ENCODE measurements at places on chromosomes 11 and 22.

DNA sequence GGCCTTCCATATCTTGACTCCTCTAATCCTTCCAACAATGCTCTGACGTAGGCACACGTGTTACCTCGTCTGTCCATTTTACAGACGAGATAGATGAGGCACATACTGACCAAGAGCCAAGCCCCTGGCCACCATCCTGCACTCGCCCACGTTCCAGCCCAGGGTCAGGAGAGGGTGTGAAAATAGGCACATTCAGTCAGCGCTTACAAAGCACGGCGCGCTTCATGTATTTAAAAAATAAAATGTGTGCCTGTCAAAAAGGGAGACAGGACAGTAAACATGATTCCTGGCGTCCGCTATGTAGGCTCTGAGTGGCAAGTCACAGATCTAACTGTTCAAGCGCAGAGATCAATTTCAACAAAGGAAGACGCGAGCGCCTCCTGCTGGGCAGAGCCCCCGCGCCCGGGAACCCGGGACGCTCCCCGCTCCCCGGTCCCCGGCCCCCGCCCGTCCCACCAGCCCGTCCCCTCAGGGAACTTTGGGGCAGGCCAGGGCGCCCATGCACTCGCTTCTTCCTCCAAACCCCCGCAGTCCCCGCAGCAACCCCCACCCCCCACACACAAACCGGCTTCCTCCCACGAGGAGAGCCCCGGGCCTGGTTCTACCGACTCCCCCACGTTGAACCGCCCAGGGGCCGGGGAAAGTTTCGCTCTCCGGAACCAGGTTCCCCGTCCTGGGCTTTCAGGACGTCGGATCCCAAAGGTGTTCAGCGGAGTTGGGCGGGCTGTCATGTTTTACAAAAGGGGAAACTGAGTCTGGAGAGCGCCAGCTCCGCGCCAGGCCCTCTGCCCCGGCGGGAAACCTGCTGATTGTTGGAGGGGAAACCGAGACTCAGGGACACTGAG, 10.4 kb upstream of the C1QTNF6 start:
- peak; percentile 30 for DNase-seq

DNA sequence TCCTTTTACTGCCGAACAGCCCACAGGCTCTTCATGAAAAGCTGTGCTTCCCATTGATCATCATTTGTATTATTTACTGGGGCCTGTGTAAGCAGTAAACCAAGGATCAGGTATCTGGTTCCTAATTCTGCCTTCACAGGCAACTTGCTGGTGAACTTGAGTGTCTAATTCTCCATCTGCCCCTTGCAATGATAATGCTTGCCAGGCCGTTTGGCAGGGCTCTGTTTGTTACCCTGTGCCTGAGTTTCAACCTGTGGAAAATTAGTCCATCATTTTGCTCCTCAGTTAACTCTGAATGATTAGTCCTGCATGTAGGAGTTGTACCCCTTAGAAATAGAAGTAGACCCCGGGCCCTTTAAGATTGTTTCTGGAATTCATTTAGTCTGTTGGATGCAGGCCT, 298.4 kb upstream of the CADM1 start:
- DNase-seq: no peak

GRCh38 chr11:30159546-30159945, 71.3 kb upstream of the FSHB start:
- no peak for DNase-seq

DNA sequence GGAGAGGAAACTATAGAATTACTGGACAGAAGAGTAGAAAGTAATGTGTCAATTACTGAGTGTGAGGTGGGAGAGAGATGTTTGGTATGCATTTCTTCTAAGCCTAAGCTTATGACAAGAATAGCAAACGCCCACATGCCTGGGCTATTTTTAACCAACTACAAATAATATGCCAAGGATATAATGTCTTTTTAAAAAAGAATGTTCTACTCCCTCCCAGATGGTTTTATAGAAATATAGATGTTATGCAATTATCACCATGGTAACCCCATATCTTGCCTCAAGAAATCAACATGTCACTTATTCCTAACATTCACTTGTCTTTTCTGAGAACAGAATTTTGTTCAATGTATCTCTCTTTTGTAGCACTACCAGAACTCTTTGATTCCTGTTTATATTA, 996.7 kb upstream of the CHORDC1 start:
- DNase-seq: no peak

DNA sequence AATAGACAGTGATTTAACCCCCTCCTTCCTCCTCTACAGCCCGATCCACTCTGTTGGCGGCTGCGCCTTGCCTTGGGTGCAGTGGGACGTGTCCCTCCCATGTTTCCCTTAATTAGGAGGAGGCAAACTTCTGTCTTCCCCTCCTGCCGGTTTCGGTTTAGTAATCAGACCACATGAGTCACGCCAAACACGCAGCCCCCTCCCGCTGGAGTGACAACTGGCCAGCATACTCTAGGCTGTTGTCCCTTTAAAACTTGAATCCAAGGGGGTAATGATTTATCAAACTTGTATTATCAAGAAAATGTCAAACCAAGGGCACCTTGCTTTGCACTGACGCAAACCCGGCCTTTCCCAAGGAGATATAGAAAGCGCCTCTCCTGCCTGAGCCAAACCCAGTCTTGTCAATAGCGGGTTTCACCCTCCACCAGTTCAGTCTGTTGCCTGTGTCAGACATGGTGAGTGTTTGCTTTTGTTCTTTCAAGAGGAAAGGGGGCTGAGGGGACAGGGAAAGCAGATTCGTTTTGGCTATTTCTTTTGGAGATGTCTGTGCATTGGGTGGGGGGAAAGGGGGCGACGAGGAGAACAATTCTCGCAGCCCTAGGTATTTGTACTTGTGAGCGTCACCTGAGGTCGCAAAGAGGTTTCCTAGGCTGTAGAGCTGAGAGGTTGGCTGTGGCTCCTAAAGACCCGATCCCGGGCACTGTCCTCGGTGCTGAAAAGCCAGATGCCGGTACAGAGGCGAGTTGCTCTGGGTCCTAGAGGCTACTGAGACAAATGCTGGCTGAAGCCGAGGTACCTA, at the start of gene SLC6A5:
Gene SLC6A5, plus strand, starts transcription at position 388 of the 799 bp plus-strand sequence. Its CDS starts 65 bp downstream, at position 453.
- no peak for DNase-seq

DNA sequence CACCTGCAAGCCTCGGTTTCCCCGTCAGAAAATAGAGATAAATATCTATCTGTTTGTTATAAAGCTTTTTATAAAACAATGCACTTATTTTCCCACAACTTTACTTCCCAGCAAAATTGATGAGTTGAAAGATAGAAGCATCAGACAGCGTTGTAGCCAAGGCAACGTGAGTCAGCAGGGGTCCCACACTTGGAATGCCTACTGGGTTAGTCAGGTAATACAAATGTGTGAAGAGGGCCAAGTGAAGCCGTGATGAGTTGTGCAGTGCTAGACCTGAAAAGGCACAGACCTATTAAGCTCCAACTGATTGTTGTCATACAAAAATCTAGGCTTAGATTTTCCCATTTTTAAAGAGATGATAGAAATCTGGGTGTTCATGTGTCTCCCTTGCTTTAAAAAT, 118.7 kb downstream of the PGR start:
- no peak for DNase-seq

DNA sequence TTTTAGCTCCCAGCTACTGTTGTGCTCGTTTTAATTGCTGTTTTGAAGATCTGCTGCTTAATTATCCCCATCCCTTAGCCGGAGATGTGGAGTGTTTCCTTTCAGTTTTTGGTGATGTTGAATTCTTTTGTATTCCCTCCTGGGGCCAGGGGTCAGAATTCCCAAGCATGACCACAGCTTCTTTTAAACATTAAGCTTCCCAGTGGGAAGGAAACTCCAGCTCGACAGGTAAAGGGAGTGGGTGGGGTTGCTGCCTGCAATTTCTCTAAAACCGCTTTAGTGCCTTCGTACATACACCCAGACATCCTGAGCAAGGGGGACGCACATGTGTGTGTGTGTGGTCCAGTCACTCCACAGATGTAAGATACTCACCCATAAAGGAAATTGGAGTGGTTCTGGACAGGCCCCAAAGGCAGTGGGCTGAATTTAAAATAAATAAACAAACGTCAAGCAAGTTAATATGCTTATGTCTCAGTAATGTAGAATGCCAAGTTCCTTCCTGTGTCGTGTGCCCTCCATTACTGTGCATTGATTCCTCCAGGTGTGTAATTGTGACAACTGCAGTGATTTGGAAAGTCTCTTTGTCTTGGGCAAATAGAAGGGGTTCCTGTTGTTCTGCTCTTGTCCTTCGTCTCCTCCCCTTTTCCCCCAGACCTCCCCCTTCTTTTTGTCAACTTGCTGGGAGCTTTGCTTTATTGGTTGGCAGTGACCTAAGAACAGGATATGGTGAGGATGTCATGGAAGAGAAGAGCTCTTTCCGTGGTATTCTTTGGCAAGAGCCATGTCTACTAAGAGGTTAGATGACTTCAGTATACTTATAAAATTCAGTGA, 19.2 kb upstream of the ADSL start:
- DNase-seq: no peak

DNA sequence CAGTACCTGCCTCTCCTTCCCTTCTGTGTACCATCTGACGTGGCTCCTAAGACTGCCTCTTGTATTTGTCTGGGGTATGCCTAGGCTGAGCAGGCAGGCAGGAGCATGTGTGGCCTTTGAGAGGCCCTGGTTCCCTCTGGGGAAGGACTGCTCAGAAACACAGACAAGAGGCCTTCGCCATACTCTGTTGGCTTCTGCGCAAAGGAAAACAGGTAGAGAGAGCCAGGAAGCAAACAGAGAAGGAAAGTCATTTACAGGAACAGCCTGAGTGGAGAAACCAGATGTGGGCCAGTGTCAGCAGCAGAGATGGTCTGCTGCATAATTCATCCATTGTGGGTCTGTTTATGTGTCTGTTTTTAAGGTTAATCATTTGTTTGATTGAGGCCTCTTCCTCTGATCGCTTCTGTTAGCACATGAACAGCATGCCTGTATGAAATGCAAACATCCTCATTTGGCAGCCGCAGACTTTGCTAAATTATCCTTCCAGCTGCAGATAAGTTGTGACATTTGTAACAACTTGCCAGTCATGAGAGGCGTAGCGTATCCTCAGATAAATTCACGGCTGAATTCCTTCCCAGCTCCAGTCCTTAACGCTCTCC, 119.4 kb downstream of the GALNT18 start:
- DNase-seq: no peak

GRCh38 chr11:78032090-78032489, 9.0 kb upstream of the KCTD14 start:
- no peak for DNase-seq

- no peak for DNase-seq
Measured at GRCh38 chr11:76631566-76632308, 38.8 kb downstream of the LRRC32 start.

GRCh38 chr22:25169278-25170031, 30.2 kb upstream of the CRYBB3 start:
- no peak for DNase-seq

DNA sequence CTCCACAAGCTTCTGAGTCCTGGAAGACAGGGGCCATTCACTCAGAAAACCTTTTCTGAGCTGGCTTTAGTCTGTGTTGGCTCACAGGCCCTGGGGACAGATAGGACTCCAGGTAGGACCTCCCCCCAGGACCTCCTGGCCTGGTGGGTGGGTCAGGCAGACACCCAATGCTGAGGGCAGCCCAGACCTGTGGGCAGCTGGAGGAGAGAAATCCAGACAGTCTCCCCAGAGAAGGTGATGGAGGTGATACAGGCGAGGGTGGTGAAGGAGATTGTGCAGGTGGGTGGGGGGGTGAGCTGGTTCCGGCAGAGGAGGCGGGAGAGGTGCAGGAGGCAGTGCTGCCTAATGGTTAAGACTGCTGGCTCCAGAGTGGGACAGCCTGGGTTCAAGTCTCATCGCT, 15.6 kb downstream of the LRRC32 start:
- no peak for DNase-seq

- DNase-seq: no peak
Measured at GRCh38 chr11:60263402-60263801, 17.1 kb upstream of the MS4A4A start.

DNA sequence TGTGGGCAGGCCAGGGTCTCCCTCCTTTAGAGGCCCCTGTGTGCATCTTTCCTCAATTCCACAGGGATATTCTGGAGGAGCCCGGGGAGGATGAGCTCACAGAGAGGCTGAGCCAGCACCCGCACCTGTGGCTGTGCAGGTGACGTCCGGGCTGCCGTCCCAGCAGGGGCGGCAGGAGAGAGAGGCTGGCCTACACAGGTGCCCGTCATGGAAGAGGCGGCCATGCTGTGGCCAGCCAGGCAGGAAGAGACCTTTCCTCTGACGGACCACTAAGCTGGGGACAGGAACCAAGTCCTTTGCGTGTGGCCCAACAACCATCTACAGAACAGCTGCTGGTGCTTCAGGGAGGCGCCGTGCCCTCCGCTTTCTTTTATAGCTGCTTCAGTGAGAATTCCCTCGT, 39.1 kb downstream of the TPCN2 start:
- no peak for DNase-seq

- DNase-seq: no peak
Measured at GRCh38 chr11:26551186-26551801, 20.8 kb downstream of the MUC15 start.

DNA sequence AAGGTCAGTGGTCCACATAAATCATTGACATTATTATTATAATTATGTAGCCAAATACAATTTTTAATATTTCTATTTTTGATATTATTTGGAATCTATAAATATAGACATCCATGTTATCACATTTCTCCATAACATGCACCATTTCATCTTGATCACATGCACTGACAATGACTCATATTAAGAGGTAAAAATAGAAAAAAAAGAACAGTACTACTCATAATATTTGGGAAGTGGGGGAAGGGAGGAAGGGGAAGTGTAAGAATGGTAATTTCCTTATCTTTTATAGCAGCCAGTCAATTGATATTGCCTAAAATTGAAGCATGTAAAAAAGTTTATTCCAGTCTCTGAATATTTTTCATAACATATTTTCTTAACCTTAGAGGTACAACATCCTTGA, 72.3 kb downstream of the ADM start:
- DNase-seq: no peak

DNA sequence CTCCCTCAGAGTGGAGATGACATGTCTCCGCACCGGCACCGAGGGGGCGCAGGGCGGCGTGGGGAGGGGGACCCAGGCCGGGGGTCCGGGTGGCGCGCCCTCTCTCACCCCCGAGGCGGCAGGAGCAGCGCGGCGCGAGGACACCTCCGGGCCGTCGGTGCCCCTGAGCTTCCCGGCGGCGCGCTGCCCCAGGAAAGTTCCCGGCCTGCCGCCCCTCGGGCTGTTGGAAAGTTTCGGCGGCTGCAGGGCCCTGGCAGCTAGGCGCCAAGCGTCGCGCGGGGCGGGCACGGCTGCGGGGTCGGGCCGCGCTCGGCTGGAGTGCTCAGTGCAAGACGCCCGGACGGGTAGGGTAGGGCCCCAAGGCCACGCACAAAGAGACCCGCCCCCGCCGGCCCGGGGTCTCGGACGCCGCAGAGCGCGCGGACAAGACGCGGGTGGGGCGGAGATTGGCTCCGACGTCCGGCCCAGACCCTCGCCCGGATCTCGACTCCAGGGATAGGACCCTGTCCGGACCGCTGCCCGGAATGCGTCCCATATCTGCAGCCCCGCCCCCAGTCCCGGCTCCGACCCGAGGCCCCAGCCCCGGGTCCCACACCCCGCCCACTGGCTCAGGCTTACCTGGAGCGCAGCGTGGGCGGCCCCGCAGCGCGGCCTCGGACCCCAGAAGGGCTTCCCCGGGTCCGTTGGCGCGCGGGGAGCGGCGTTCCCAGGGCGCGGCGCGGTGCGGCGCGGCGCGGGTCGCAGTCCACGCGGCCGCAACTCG, 471 bp downstream of the ARVCF start:
- no peak for DNase-seq

GRCh38 chr22:47023871-47024270, 261.4 kb downstream of the TBC1D22A start:
- DNase-seq: no peak

- no peak for DNase-seq
Measured at GRCh38 chr11:66061268-66061667, 8.8 kb upstream of the PACS1 start.

GRCh38 chr11:34124885-34125668, 19.6 kb downstream of the NAT10 start:
- no peak for DNase-seq

Measured in NCI-H1930 (cell line).